A172 (cell line): ENCODE measurements at places on chromosomes 5 and 9. TPM values are rescaled to one million over a fixed set of nuclear protein-coding genes. Genes with fewer than 3 reads are reported as not detected.

The SLC6A3 gene
- not detected in 2 replicates for total RNA-seq

The TMEM252 gene
- total RNA-seq = not detected in 2 replicates

The ZSWIM6 gene
- 5.6 and 5.9 TPM in 2 replicates for total RNA-seq

The ACOT12 gene
- total RNA-seq = not detected in 2 replicates

The GPR150 gene
- not detected in 2 replicates for total RNA-seq

The MTMR12 gene
- total RNA-seq = 27.4 and 28.0 TPM in 2 replicates

The NDOR1 gene
- 23.8 and 25.5 TPM in 2 replicates for total RNA-seq

The PALM2AKAP2 gene
- total RNA-seq = 0.98 and 6.9 TPM in 2 replicates

The PLPPR1 gene
- not detected in 2 replicates for total RNA-seq

The NUTM2F gene
- not detected in 2 replicates for total RNA-seq
